ENCODE measurements at places on chromosomes 1 and 21.

DNA sequence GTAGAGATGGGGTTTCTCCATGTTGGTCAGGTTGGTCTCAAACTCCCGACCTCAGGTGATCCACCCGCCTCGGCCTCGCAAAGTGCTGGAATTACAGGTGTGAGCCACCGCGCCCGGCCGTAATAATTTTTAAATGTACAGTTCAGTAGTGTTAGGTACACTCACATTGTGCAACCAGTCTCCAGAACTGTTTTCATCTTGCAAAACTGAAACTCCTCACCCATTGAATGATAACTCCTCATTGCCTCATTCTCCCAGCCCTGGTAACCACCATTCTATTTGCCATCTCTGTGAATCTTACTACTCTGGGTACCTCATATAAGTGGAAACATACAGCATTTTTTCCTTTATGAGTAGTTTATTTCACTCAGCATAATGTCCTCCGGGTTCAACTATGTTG lies 3.4 kb downstream of the NLRP3 start:
- DNase-seq, result no peak

DNA sequence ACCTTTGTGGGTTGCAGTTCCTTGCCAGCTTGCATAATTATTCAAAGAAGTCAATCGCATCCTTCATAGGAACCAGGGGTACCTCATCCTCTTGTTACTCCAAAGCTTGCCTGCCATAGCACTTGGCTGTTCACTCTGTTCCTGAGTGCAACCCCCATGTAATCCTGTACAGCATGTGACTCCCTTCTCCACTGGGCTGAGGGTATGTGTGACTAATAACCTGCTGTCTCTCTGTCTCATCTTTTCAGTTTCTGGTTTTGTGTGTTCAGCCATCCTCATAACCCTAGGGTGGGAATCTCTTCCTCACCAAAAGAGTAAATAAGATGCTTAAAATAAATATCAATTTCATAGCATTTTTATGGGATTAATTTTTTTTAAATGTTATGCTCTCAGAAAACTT lies 351.9 kb downstream of the S1PR1 start:
- no peak for DNase-seq

DNA sequence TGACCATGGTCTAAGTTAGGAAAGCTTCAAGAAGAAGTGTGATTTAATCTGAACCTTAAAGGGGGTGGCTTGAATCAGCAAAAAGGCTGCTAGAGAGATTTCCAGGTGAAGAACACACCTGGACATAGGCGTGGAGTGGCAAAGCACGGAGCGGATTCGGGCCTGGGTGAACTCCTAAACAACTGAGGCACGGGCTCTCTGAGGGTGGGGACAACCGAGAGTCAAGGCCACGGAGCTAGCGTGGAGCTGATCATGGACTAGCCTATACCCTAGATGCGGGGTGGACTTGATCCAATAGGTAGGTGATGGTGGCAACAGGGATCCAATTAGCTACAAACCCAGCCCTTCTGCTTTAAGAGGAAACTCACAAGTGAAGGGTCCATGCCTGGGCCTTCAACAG lies 27.8 kb downstream of the SYT2 start:
- no peak for DNase-seq

DNA sequence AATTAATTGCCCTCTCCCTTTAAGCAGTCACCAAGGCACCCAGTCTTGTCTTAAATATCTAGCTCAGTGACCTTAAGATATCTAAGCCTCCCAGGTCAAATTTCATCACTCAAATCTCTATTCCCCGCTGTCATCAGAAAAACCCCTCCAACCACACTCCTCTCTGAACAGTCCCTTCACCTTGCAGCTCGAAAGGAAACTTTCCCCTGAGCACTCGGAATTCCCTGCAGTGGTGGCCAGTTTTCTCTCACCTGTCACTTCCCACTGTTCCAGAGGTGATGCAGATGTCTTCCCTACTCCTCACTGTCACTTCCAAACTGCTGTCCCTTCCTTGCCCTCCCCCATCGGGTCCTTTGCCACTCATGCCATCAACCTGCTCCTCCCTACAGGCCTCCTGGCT lies 15.3 kb upstream of the SSX2IP start:
- no peak for DNase-seq

DNA sequence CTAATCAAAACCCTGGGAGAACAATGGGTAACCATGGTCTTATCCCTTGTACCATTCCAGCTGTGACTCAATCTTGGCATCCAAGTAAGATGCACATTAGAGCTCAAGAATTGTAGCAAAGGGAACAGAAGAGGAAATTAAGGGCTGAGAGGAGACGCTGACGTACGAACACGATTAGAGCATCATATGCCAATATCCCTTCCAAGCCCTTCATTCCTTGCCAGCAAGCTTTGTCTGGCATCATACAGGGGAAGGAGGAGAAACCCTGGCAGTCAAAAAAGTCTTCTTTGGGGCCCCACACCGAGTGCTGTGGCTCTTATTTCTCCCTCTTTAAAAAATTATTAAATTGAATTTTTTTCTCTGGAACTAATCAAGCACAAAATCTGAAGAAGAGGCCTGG lies 120.9 kb downstream of the ASTN1 start:
- DNase-seq, result no peak

DNA sequence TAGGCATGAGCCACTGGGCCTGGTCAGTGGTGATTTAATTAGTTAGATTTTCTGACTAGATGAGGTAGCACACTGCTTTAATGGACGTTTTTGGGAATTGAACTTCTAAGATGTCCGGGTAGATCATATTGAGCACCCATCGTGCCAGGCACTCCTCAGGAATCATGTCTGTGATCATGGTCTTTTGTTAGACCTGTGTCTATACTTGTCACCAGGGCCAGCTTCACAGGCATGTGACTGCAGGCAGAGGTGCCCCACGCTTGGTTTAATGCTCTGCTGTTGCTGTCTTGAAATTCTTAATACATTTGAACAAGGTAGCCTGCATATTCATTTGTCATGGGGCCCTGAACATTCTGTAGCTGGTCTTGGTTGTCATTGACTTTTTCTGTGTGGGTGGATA lies 19.6 kb downstream of the UBE4B start:
- no peak for DNase-seq

- no peak for DNase-seq
Observed at GRCh38 chr1:10113501-10113900, 80.7 kb downstream of the UBE4B start.

DNA sequence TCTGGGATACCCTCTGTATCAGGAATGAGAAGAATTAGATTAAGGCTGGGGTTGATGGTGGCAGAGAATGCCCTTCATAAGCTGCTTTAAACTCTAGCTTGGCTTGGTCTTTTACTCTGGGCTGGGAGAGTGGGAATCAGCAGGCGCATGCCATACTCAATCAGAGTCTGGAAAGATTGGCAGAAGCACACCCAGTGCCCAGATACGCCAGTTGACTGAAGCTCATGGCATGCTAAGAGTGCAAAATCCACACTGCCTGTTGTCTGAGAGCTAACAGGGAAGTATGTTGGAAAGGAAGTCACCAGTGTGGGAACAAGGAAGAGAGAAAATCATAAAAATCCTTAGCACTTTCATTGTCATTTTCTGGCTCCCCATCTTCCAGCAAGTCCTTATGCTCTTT lies 53.0 kb downstream of the HMCN1 start:
- DNase-seq, result no peak

GRCh38 chr1:17014671-17015567 lies 3.2 kb upstream of the ATP13A2 start:
- no peak for DNase-seq

- no peak for DNase-seq
Observed at GRCh38 chr1:160807247-160807646, 11.3 kb downstream of the LY9 start.

DNA sequence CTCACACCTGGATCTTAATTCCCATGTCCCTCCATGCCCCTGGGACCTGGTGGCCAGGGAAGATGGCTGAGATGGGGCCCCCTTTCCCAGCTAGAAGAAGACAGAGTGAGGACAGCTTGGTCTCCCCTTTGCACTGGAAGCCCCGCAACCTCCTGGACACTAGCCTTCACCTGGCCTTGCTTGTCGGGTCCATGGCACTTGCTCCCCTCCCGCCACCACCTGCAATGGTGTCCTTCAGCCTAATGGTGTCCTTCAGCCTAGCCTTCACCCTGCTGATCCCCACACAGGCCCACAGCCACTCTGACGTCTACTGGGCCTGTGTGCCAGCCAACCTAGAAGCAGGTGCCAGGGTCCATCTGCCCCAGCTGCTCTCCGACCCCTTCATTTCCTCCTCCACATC lies 45.9 kb upstream of the EDN2 start:
- no peak for DNase-seq

DNA sequence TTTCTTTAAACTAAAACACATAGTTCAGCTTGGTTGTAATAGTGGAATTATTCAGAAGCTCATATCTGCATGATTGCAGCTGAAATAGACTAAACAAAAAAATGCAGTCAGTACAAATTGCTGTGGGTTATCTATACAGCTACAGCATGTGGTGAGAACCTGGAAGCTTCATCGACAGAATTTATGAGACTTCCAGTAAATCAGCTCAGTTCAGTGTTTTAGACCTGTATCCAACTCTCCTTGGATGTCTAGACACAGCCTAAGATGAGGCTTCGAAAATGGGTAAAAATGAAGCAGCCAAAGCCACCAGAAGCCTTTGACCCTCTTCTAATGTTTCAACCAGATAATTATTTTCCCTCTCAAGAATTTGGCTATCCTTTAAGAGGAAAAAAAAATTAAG lies 127.1 kb upstream of the C1orf105 start:
- DNase-seq, result no peak

GRCh38 chr1:234543442-234544086 lies 64.6 kb upstream of the TARBP1 start:
- DNase-seq, result peak; percentile 31

DNA sequence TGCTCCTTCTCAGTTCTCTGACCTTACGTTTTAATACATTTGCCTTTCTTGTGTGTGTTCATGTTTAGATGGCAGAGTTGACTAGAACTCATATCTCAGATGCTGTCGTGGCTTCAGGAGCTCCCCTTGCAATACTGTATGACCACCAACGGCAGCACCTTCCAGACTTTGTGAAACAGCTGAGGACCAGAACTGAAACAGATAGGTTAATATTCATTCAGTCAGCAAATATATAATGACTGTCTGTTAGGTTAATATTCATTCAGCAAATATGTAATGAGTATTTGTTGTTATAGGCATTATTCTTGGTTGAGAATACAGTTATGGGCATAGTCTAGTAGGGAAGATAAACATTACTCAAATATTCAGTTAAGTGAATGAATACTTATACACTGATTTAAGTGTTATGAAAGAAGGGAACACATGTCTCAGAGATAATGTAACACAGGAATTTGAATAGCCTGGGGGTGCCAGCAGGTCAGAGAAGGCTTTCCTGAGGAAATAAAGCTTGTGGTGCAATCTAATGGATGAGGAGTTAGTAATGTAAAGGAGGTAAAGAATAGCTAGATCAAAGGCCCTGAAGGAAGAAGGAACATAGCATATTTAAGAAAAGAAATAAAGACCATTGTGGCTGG lies 88.5 kb downstream of the CEP350 start:
- no peak for DNase-seq

DNA sequence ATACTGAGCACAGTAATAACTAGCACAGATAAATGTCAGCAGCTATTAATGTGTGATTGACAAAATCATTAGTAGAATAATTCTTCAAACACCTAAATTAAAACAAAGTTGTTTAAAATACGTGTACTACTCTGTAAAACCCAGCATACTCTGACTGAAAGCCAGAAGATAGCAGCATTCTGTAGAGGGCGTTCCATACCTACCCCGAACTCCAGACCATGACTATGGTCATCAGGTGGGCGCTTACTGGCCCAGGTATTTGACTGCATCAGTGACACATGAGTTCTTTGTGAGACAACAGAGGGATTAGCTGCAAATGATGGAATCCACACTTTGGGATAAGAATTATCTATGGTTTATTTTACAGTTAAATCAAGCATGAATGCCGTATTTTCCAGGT lies 139.7 kb upstream of the POGK start:
- DNase-seq, result peak; percentile 4

GRCh38 chr1:201019321-201019977 lies 4.1 kb downstream of the KIF21B start:
- DNase-seq, result peak; percentile 72

- DNase-seq, result no peak
Observed at GRCh38 chr21:41280115-41280919, 36.3 kb upstream of the FAM3B start.

GRCh38 chr1:44637702-44638411 lies 36.4 kb downstream of the TMEM53 start:
- DNase-seq, result peak; percentile 94

DNA sequence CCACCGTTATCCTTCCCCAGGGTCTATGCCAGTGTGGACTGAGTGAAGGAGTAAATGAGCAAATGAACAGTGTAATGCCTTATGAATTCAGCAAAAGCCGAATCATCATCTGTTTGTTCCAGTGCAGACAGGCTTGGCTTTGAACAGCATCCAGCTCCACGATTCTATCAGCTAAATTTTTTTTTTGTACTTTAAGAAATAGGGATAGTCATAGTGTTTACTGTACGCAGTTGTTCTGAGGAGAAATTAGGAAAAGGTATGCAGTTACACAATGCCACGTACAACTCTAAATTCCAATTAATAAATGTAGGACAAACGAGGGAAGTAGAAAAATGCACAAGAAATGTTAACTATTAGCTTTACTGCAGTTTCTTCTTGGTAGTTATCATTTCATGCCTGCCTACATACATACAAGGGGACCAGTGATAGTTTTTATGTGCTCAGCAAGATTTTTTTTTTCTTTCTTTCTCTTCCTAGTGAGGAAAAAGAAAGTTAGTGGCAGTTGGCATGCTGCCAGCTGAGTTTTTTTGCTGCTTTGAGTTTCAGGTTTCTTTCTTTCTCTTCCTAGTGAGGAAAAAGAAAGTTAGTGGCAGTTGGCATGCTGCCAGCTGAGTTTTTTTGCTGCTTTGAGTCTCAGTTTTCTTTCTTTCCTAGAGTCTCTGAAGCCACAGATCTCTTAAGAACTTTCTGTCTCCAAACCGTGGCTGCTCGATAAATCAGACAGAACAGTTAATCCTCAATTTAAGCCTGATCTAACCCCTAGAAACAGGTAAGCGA lies at the start of gene IFI44L:
Gene IFI44L, plus strand, starts transcription at position 646 of the 777 bp plus-strand sequence. CDS start 7,468 bp downstream, outside the sequence.
- DNase-seq, result no peak

GRCh38 chr21:39079617-39080016 lies 103.6 kb downstream of the PSMG1 start:
- no peak for DNase-seq

DNA sequence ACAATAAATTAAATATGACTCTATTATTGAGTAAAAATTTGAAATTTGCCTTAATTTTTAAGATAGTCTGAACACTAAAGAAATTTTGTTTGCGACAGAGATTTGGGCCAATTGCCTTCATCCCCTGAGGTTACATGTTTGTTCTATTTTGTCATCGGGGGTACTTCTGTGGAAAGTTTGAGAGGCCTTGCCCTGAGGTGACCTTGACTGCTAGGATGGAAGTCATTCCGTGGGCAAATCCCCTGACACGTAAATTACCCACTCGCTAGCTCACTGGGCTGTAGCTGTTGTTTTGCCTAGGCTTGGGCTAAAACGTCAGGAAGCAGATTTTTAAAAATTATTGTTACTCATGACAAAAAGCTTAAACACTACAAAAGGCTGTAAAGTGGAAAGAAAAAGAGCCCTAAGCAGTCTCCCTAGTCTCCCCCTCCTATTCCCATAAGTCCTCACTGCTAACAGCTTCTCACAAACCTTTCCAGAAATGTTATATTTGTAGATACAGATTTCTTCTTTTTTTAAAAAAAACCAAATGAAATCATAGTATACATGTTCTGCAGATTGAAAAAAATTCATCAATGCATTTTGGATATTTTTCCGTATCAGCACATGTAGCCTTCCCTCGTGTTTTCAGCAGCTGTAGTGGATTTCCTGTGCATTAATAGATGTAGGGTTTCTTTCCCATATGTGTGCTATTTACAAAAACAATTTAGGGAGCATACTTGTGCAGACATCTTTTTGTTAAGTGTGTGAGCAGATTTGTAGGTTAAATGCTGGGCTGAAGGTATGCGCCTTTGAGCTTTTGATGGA lies 142.7 kb downstream of the MRPS6 start:
- DNase-seq, result no peak

GRCh38 chr1:161726473-161727255 lies 5.3 kb downstream of the FCRLB start:
- peak; percentile 97 for DNase-seq
